ENCODE measurements at places on chromosomes 11 and 22.

DNA sequence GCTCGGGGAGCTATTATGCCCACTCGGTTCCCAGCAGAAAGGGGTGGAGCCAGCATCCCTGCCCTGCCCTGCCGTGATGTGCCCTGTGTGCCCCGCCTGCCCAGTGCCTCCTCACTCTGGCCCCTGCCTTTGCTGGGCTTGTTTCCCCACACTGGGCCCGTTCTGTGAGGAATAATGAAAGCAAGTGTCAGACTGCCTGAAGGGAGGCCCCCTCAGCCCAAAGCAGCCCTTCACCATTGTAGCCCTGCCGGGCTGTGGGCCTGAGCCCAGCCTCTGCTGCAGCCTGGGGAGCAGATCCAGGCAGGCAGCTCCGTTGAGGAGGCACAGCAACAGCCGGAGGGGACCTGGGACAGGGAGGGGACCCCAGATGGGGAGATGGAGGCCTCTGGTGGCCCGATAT is 20.2 kb upstream of the NEFH start:
- no peak for DNase-seq

DNA sequence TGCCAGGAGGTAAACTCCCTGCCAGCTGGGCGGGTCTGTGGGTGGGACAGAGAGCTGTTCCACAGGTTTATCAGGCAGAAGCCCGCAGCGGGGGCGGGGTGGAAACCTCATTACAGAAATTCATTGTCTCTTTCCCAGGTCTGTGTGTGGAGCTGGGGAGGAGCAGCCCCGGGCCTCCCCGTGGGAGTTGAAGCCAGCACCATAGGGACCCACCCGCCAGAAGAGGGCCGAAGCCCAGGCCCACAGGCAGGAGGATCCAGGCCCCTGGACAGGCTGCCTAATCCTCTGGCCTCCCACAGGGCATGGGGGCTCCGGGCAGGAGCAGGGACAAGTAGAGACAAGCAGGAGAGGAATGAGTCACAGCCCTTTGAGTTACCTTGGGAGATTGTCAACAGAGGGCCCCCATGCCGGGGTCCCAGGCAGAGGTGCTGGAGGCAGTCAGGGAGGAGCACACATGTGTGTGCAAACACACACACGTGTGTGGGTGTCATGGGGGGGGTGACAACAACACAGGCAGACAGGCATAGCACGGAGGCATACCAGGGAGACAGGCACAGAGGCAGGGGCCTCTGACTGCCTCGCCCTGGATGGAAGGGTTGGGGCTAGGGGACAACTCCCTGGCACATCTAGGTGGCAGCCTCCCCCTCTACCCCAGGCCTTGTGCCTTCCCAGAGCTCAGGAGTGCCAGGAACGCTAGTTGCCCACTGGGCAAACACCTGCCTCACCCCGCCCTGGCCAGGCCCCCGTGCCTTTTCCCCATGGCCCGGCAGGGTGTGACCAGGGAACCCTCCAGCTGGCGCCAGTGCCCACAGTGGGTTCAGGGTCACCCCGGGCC is 1.4 kb downstream of the CDC42BPG start:
- no peak for DNase-seq

- no peak for DNase-seq
These were observed 45.6 kb downstream of the SMCO4 start for GRCh38 chr11:93497596-93497995.

GRCh38 chr22:40009951-40010671 is 15.4 kb downstream of the FAM83F start:
- no peak for DNase-seq

GRCh38 chr22:33889748-33890147 is 30.5 kb downstream of the LARGE1 start:
- no peak for DNase-seq

DNA sequence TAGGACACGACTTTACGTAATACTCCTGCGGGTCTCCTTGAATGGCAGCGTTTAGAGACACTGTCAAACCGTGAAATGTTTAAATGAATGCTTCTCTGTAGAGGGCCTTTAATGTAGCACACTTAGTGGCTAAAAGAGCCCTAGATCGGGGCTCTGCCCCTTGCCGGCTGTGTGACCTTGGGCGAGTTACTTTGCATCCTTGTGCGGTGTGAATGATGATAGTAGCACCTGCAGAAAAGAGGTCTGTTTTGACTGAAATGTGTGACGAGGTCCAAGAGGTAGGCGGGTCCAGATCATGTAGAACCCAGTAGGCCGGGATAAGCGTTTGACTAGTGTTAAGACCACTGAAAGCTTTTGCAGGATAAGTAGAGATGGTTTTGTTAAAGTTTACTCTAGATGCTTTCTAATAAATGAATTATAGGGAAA is 866 bp downstream of the MED17 start:
- DNase-seq, result no peak

GRCh38 chr11:57459164-57460021 is 935 bp upstream of the RTN4RL2 start:
- peak; percentile 43 for DNase-seq

GRCh38 chr11:86809561-86809960 is 9.2 kb downstream of the PRSS23 start:
- no peak for DNase-seq

GRCh38 chr11:33718440-33718839 is 17.8 kb downstream of the CD59 start:
- DNase-seq, result no peak

GRCh38 chr11:128574576-128575011 is 12.8 kb downstream of the ETS1 start:
- no peak for DNase-seq

GRCh38 chr11:62603776-62604299 is 2.2 kb upstream of the MTA2 start:
- DNase-seq, result no peak

DNA sequence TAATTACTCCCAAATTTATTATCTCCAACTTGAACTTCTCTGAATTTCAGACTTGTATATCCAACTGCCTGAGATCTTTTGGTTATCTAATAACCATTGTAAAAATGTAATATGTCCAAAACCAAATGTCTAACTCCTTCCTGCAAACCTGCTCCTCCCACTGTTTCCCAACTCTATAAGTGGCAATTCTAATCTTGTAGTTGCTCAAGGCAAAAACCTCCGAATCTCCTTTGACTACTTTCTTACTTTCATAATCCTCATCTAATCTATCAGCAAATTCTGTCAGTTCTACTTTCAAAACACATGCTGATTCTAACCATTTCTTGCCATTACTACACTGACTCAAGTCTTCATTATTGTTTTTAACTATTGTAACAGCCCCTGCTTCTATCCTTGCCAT is 55.7 kb downstream of the FAM168A start:
- DNase-seq, result no peak

DNA sequence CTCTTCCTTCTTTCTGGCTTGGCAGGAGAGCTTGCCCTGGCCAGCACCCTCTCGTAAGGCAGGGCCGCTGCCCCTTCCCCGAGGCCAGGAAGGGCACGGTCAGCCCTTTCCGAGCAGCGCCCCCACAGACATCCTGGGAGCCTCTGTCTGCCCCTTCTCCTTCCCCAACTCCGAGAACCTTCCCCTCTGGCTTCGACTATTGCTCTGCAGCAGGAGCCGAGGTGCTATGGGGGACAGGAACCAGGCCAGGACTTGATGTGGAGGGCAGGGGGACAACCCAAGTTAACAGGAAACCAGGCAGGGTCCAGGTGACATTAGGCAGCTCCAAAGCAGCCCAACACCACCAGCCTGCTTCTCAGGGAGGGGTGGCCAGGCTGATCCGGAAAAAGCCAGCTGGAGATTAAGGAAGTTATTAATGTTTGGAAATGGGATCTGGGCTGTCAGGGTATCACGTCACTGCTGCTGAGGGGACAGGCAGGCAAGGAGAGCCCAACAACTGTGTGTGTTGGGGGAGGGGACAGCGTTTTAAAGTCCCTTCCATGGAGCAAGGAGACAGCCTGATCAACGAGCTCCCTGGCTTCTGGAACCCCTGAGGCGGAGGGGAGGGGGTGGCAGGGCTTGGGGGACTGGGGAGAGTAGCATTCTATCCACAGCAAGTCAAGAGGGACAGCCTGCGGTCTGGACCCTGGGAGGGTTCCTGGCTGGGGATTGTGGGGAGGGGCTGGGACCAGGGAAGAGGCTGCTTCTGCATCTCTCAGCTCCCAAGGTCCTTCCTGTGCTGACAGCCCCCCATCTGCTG is 27.3 kb downstream of the SYT7 start:
- DNase-seq, result no peak

DNA sequence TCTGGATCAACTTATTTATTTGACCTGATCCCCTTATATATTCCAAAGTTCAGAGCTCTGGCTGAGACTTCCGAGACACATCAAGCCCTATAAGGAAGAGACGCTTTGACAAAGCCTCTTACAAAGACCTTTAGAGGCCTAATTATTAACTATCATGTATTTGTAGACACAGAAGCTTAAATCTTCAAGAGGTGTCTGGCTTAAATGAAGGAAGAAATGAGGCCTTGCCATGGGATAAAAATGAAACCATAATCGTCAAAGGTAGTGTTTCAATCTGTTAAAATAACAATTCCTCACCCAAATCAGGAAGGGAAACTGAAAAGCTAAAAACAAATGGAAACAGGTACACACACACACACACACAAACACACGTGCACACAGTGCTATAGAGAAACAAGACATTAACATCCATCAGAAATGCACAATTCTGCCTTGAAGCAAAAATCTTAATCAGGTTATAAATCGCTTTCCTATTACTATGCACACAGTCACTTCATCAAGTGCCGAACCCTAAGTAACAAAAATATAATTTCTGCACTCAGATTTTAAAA is 50.2 kb downstream of the PITPNB start:
- no peak for DNase-seq

DNA sequence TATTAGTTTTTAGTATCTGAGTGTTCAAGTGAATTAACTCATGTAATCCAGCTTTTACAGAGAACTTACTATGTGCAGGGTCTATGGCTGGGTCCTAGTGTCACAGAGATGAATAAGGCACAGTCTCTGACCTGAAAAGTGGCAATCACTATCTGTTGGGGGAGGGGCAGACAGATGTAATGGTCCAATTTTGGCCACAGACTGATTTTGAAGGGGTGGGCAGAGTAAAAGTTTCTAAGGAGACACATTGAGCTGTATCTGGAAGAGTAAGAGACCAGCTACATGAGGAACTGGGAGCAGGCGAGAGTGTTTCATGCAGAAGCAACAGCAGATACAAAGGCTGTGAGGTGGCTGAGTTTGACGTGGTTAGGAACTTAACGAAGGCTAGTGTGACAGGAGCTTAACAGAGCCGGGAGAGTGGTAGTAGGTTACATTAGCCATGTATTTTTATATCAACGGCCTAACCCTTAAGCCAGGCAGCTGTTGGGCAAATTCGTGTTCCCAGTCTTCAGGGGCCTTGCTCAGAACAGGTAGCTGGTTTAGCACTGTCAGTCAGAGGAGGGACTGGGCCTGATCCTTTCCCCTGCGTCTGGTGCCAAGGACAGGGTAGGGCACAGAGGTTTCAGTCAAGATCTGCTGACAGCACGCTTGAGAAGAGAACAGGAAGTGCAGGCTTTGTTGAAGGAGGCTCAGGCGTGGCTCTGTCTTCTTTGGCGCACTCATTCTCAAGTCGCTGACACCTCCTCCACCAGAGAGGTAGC is 1.4 kb upstream of the STIM1 start:
- peak; percentile 61 for DNase-seq

- DNase-seq, result no peak
These were observed 726 bp downstream of the ST3GAL4 start for GRCh38 chr11:126355926-126356897.

DNA sequence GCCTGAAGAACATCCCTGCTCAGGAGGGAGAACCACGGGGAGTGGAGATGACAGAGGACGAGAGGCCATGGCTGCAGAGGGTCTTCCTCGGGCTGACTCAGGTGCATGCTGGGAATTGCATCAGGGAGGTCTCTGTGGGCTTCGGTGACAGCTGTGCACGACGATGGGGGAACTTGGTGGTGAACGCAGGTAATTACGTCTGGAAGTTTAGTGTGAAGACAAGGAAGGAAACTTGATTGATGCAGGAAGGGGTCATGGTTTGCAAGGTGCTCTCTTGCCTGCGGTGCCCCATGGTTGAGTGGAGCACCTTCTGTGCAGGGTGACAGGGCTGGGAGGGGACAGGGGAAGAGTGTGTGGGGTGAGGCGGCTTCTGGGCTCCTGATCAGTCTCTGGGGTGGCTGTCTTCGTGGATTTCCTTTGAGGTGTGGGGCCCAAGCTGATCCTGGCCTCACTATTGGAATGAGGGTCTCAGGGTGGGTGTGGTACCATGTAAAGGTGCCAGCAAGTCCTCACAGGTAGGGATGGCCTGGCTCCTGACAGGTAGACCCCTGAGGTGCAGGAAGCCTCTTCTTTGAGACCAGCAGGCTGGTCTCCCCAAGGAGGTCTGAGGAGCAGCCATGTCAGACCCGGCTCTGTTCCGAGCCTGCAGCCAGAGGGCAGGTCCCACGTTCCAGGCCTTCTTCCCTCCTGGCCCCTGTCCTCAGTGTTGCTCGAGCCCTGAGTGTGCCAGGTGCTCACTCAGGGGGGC is 1020.1 kb downstream of the TBC1D22A start:
- DNase-seq, result no peak

- DNase-seq, result no peak
These were observed 55.8 kb downstream of the ELFN2 start for GRCh38 chr22:37371491-37371890.

- no peak for DNase-seq
These were observed 6.2 kb upstream of the KCNE3 start for GRCh38 chr11:74473382-74474173.

- no peak for DNase-seq
These were observed 102.7 kb upstream of the SEZ6L start for GRCh38 chr22:26066534-26066933.

GRCh38 chr11:35066783-35067423 is 72.1 kb upstream of the CD44 start:
- DNase-seq, result no peak

DNA sequence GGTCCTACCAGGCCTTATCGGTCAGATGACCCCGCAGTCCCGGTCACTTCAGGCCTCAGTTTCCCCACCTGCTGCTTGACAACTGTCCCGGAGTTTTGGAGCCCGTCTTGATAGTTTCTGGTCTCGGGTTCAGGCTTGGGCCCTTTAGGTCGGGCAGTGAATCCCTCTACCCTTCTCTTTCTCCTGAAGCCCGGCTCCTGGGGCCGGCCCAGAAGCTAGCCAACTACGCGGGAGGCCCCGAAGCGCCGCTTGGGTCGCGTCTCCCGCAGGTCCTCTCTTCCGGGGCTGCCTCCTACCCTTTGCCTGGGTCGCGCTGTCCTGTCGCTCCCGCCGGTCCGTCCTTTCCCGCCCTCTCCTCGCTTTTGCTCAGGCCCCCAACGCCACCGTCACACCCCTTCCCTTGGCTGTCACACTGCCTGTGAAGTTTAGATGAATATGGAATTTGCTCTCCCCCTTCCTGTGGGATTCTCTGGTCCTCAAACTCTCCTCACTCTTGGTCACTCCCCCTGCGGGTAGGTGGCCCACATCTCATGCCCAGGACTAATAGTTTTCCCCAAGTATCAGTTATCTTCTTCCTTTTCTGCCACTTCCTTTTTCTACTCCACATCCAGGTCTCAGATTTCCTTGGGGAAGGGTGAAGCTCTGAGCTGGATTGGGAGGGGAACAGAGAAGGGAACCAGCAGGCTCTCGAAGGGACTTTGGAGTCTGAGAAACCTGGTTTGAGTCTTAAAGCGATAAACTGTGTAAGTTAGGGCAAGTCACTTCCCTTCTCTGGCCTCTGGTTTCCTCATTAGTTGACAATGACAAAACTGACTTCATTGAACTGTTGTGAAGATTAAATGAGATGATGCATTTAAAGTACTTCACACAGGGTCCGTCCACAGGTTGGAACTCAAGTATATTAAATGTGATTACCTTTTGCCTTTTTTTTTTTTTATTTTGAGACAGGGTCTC is 790 bp downstream of the RAB1B start:
- DNase-seq, result no peak

- DNase-seq, result no peak
These were observed 3.0 kb downstream of the RSPH14 start for GRCh38 chr22:23138584-23139435.

GRCh38 chr11:66335531-66336233 is 552 bp downstream of the RIN1 start:
- DNase-seq, result no peak

- no peak for DNase-seq
These were observed 408.3 kb upstream of the CADM1 start for GRCh38 chr11:115912484-115912945.

All from activated CD4-positive, CD25-positive, alpha-beta regulatory T cell treated with anti-CD3 and anti-CD28 coated beads, Interleukin-2, amount 50 U/mL, for 72 hours (primary cell).